Activated CD8-positive, alpha-beta T cell treated with anti-CD3 and anti-CD28 coated beads for 36 hours (primary cell): ENCODE measurements at places on chromosomes 5 and 9.

DNA sequence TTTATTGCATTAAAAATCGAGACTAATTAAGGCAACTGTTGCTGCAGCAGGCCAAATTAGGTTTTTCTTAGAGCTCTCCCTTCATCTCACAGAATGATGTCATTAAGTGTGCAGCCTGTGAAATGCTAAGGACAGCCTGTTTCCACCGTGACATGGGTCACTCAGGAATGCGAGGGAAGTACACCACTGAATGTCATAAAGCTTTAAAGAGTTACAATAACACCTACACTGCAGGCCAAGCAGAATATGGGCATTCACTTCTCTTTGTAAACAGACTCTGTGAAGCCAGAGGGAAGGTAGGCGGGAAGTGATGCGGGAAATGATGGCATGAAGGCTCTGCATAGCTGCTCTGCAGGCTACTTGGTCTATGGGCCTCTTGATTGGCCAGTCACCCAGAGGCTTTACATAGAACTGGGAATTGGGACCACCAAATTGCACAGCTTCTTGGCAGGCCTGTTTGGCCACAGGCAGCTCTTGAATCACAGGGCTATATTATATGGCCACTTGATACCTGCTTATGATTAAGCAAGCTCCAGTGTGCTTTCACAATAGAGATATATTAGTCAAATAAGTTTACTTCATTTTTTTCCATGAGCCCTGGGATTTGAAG is 28.4 kb upstream of the AOPEP start:
- DNase-seq: no peak

DNA sequence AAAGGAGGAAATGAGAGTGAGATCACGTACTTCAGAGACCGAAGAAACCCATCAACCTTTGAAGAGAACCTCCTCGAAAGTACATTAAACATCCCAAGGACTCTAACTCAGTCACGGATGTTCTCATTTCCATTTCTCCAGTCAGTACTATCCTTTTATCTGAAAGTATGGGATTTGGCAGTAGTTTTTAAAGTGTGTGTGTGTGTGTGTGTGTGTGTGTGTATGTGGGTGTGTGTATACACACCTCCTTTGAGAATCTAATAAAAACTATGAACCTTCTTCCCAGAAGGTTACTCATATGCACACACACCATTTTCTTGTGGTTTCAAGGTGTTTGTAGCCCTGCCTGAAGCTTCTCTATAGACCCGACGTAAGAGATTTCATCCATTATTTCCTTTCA is 53.9 kb downstream of the PRDM6 start:
- no peak for DNase-seq

GRCh38 chr9:15300218-15300617 is 6.8 kb downstream of the TTC39B start:
- DNase-seq: no peak

DNA sequence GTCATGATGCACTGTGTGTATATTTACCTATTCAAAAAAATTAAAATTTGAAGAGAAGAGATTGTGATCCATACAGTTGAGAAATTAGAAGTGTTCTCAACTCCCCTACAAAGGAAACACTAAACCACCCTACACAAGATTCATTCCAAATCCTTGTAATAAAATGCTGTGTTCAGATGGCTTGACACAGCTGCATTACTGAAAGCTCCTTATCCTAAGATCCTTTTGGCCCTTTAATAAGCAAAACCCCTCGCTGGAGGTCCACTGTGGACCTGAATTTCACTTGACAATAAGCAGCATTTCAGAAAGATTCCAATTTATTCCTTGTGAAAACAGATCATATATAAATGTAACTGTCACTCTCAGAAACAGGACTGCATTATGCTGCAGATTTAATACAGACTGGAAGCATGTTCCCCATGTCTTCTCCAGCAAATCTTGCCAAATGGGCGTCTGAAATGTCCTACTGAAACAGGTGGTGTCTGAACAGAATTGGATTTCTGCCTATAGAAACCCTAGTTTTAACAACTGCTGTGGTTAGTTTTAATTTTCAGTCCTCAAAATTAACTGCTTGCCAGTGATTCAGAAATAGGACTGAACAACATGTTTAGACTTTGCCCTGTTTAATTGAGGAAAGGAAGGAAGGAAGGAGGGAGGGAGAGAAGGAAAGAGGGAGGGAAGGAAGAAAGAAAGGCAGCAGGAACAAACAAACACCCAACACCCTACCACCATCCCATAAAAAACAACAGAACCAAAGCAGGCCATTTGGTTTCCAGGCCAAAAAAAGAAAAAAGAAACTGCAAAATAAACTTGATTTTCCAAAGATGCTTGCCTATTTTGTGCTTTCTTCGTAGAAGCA is 179.6 kb downstream of the MLLT3 start:
- DNase-seq: no peak

- DNase-seq: peak; percentile 39
Measured at GRCh38 chr5:91434348-91434747, 51.2 kb upstream of the ARRDC3 start.

GRCh38 chr5:150066436-150066835 is 19.9 kb downstream of the CSF1R start:
- DNase-seq: no peak

DNA sequence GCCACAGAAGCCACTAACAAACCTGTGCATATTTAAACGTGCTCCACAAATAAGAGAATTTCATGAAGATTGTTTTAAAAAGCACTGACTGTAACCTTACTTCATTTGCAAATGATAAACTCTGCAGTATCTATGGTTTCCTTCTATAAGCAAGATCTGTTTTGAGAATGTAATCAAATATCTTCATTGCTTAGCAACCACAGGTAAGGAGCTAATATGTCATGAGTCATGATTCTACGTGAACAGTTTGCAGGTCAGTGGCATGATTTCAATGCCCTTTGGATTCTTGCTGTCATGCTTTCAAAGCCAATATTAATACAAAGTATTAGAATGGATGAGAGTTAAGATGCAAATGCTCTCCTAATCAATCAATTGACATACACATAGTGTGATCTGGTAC is 325.0 kb downstream of the EDIL3 start:
- no peak for DNase-seq

DNA sequence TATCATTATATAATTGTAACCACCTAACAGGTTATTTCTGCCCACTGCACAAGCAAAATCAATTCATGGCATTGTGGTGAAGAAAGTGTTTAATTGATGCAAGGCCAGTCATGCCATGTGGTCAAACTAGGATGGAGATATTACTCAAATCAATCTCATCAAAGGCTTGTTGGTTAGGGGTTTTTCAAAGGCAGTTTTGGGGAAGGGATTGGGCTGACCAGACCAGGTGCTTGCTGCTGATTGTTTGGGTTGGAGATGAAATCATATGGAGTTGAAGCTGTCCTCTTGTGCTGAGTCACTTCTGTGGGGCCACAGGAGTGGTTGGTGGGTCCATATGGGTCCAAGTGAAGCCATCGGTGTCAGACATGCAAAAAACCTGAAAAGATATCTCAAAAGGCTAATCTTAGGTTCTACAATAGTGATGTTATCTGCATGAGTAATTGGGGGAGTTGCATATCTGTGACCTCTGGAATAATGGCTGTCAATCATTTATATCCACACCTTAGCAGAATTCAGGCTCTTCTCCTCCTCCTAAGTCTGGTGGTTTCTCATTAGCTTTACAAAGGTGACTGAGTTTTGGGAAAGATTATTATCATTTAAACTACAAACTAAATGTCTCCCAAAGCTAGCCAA is 44.9 kb downstream of the HMGCS1 start:
- DNase-seq: no peak

DNA sequence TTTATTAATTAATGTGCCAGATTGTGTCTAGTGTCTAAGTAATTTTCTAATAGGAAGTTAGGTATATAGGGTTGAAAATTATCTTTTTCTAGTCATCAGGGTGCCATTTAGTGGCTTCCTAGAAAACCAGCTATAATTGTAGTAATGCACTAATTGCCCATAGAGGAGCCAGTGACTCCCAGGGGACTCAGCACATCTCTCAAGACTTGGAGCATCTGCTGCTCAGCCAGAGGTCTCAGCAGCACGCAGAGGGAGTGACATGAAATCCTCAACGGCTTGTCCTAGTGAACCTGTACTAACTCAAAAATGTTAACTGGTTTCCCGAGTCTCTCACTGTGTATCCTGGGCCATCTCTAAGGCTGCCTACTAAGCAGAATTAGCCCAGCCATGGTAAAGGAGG is 78.2 kb upstream of the MAN2A1 start:
- no peak for DNase-seq

DNA sequence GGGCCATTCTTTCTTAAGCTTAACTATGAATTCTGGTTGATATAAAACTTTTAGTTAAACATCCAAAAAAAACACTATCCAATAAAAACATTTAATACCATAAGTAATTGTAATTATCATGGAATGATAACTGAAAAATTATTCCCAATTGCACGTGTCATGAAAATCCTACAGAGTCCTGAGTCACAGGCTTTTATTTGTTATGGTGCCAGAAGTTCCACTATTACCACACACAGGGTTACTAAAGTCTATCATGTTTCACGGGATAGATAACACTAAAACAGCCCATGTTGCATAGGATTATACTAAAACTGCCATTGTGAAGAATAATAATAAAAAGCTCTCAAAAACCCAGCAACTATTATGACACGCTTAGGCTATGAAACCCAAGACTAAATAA is 1381.8 kb downstream of the EFNA5 start:
- DNase-seq: no peak

DNA sequence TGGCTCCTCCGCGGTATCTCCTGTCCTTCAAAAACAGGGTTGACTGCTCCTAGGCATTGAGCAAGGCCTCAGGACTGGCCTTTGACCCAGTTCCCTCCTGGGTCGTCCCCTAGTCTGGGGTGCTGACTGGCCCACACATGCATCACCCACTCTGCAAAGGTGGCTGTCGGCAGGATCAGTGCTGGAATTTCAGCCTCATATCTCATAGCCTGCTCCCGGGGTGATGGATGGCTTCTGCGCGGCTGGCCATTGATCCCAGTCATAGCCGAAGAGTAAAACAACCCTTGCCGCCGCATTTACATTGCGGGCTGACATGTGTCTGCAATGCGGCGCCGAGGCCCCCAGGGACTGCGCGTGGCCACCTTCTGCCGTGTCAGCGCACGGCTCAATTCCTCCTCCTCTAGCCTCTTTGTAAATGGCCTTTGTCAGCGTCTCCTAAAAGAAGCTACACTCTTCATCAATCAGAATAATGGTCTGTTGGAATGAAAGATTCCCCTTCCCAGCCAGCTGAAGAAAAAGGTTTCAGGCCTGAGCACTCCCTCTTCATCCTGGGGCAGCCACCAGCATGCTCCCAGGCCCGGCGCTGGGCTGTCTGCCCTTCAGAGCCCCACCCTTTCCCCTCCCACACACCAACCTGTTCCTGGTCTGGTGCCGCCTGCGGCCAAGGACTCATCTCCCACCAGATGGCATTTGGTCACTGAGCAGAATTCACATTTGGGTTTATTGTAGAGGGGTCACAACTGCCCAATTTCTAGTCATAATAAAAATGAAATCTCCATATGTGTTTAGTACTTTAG is 159.0 kb downstream of the PJA2 start:
- no peak for DNase-seq

DNA sequence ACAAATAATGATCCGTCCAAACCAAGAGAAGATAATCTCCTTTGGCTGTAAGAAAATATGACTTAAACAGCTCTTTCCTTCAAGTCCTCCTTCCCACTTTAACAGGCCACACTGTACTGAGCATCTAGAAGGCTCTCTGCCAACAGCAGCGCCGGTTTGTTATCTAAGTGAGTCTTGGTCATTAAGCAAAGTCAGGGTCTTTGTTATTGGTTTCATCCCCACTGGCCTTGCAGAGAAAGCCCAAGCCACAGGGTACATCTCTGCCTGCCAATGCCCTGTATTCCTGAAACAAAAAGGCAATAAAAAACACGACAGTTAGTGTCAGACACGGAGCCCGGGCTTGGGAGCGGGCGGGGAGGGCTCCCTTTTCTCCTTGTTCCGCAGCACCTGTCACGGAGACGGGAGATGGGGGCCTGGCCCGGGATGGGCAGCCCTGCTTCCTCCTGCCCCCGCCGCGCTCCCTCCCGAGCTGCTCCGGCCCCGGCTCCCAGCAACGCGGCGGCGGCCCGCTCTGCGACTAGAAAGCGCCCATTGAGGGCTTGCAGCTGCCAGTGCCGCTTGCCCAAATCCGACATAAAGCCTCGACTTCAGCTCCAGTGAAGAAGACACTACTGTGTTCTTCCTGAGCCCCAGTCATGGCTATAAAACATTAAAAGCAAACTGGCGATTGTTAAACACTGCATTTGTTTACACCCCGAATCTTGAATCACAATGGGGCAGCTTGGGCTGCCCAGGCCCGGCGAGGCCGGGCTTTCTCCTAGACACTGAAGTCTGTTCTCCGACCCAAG is 28.1 kb upstream of the PIK3R1 start:
- DNase-seq: no peak

DNA sequence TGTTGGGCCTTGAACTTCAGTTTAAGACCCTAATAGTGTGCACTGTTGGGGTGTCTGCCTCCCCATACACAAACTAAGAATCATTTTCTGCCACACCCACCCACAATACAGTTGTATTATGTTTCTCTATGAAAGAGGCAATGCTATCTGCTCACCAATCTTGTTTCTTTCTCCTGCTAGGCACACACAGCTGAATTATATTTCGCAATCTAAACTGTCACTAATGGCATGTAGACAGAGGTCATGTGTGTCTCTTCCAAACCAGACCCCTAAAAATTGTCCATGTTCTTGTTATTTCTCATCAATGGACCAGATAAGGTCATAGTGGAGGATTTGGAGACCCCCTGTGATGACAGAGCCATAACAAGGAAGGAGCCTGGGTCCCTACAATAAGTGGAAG is 57.3 kb downstream of the RIGI start:
- DNase-seq: no peak

GRCh38 chr5:59126708-59127573 is 544.1 kb downstream of the RAB3C start:
- no peak for DNase-seq

- DNase-seq: no peak
Measured at GRCh38 chr5:179612577-179613459, 10.7 kb downstream of the HNRNPH1 start.

GRCh38 chr9:34403554-34404380 is 27.1 kb upstream of the MYORG start:
- peak; percentile 69 for DNase-seq

DNA sequence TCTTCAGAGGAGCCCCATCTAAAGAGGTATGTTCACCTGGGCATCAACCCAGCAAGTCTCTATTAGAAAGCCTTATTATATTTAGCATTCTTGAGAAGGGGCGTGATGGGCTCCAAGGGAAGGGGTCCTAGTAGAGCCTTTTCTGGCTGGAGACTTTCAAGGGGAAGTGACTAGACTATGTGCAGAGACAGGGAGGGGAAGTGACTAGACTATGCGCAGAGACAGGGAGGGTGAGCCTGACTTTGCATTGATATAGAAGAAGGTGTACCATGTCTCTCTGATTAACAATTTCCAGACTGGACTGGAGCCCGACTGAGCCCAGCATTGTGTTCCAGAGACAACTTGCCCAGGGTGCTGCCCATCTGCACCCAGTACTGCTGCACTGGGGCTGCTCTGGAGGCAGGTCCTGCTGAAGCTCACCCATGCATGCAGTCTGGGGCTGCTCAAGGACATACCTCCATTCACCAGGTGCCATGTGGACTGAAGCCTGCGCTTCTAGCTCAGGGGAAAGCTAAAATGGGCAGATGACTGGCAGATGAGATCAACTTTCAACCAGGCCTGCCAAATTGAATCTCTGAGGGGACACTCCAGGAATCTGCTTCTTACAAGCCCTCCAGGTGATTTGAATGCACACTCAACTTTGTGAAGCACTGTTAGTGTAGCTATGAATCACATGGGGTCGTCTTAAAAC is 83.0 kb upstream of the GNA14 start:
- no peak for DNase-seq

- DNase-seq: no peak
Measured at GRCh38 chr9:81499021-81499454, 190.3 kb downstream of the TLE1 start.
